Astrocyte (in vitro differentiated cells and primary cell): ENCODE measurements at places on chromosomes 5 and 9. TPM values are rescaled to one million over a fixed set of nuclear protein-coding genes. Genes with fewer than 3 reads are reported as not detected.

- H3K4me3 ChIP-seq = no peak overlapping the region
- no peaks in the 10 kb centered on the region for H3K36me3 ChIP-seq
These were observed 29.2 kb upstream of the CEP120 start for GRCh38 chr5:123452401-123452800.

GRCh38 chr9:90943341-90943740, 141.7 kb downstream of the SYK start:
- no peak overlapping the region for H3K4me3 ChIP-seq
- no peak overlapping the region for H3K27ac ChIP-seq
- no peaks in the 10 kb centered on the region for H3K27me3 ChIP-seq
- peaks cover 7% of the 10 kb centered on the region for H3K4me1 ChIP-seq
- no peak for DNase-seq
- no peaks in the 10 kb centered on the region for H3K36me3 ChIP-seq

DNA sequence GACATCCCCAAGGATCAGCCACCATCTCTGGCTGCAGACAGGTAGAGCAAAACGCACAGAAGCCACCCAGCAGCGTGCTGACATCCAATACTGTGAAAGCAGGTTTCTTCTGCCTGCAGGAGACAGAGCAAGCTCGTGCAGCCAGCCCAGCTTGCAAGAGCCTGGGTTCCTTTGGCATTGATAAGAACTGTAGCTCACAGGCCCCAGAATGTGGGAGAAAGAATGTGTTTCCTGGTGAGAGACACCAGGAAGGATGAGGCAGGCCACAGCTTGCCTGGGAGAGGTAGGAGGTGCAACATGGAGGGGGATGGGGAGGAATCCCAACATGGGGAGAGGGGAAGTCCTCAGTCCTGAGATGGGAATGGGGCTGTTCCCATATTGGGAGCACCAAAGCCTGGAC, 34.0 kb upstream of the ARAP3 start:
- H3K36me3 ChIP-seq = no peaks in the 10 kb centered on the region
- H3K4me1 ChIP-seq = peaks cover 5% of the 10 kb centered on the region
- no peak overlapping the region for H3K4me3 ChIP-seq

GRCh38 chr5:61790007-61790406, 457.9 kb downstream of the ZSWIM6 start:
- no peak for DNase-seq
- no peak overlapping the region for H3K27ac ChIP-seq
- no peak overlapping the region for H3K4me3 ChIP-seq

- H3K4me1 ChIP-seq = no peaks in the 10 kb centered on the region
- no peak overlapping the region for H3K27ac ChIP-seq
- no peak for DNase-seq
- peaks cover 30% of the 10 kb centered on the region for H3K27me3 ChIP-seq
- no peaks in the 10 kb centered on the region for H3K36me3 ChIP-seq
These were observed 32.9 kb upstream of the CEP72 start for GRCh38 chr5:579211-579610.

- no peak overlapping the region for H3K4me3 ChIP-seq
- no peak overlapping the region for H3K27ac ChIP-seq
These were observed 509.4 kb upstream of the C9orf72 start for GRCh38 chr9:28082671-28083070.

DNA sequence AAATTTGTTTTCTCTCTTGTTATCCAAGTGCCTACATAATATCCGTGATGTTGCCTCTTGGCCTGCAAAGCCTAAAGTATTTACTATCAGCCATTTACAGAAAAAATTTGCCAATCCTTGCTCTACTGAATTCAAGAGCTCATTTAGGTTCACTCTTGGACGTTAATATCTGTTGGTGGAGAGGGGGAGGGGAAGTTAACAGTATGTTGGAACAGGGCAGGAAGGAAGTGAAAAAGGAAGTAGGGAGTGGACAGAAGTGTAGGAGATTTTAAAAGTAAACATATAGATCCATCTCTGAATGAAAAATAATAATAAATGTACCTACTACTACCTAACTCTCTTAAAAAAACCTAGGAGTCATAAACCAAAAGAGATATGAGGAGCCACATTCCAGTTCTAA, 32.8 kb downstream of the ZNF608 start:
- H3K4me1 ChIP-seq = no peaks in the 10 kb centered on the region

- H3K4me3 ChIP-seq = no peak overlapping the region
- H3K27ac ChIP-seq = no peak overlapping the region
- H3K36me3 ChIP-seq = no peaks in the 10 kb centered on the region
- H3K27me3 ChIP-seq = no peaks in the 10 kb centered on the region
These were observed 40.2 kb downstream of the MRPL36 start for GRCh38 chr5:1759378-1759970.

The ITGA1 gene
- 73.7 and 83.1 TPM in 2 replicates for total RNA-seq

The DMRT1 gene
- total RNA-seq = not detected in 2 replicates

The CHSY3 gene
- 9.4 and 11.9 TPM in 2 replicates for total RNA-seq

The FBP1 gene
- total RNA-seq = 0.25 TPM in 1 of 2 replicates, not detected in the other
